ENCODE measurements at places on chromosomes 11 and 22.

GRCh38 chr11:129911298-129911697, 15.9 kb upstream of the NFRKB start:
- DNase-seq: peak; percentile 56

DNA sequence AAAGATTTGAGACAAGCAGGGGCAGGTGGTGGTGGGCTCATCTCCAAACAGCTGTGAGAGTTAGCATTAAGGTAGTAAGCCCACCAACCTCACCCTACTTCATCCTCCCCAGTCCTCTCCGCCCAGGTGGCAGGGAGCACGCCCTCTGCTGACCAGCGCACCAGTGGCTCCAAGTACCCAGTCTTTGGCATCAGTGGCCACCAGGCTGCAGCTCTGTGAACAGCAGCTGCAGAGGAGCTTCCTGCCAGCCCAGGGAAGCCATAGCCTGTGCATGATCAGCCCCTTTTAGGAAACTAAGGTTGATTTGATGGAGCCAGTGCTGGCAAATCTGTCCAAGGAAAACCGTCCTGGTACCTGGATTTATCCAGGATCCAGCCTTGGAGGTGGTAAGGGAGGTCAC, 21.7 kb downstream of the CAVIN3 start:
- DNase-seq: peak; percentile 32

GRCh38 chr22:39610246-39610645, 39.7 kb downstream of the CACNA1I start:
- DNase-seq: no peak

DNA sequence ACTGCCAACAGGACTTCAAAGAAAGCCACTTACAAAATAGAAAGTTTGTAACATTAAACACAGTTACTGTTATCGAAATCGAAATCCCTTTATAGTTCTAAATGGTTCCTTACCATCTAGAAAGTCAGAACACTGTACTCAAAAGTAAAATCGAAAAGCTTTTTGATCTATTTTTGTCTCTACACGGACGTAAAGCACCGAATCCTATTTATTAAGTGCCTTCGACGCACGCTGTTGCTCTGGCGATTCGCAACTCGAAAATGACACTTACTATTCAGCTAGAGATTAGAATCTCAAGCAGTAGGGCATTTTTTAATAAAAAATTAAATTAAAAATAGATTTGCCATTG, 78.3 kb downstream of the LARGE1 start:
- DNase-seq: no peak

- peak; percentile 69 for DNase-seq
Measured at GRCh38 chr22:47107431-47107830, 345.0 kb downstream of the TBC1D22A start.

DNA sequence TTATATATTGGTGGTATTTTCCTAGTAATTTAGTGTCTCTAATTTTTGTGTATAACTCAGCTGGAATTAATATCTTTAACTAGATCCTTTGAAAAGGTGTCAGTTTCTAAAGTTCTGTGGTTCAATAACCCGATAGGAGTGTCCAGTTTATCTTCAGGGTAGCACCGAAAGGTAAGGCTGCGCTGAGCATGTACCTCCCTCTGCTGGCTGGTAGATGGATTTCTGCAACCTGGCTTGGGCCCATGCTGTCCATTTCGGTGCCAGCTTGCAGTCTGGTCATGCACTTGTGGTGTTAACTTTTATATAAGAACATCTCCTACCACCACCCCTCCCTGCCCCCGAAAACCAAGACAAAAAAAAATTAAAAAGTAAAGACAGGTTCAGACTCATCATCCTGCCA, 24.7 kb downstream of the EXT2 start:
- DNase-seq: no peak

GRCh38 chr11:1203505-1204271, 19.2 kb upstream of the MUC5B start:
- DNase-seq: no peak

DNA sequence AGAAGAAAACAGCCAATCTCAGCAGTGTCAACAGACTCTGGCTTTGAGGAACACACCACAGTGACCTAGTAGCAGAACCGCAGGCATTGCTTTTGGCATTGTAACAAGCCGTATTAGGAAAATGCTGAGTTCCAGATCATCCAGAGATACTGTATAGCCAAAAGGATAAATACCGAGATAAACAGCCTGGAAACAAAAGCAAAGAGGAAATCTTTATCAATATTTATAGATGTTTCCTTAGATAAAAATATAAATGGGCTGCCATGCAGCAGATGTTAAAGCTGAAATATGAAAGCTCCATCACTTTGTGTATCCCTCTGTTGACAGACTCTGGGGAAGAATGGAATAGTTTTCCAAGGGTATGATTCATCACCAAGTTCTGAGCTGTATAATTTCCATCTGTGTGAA, 98.9 kb upstream of the TP53AIP1 start:
- DNase-seq: peak; percentile 10

DNA sequence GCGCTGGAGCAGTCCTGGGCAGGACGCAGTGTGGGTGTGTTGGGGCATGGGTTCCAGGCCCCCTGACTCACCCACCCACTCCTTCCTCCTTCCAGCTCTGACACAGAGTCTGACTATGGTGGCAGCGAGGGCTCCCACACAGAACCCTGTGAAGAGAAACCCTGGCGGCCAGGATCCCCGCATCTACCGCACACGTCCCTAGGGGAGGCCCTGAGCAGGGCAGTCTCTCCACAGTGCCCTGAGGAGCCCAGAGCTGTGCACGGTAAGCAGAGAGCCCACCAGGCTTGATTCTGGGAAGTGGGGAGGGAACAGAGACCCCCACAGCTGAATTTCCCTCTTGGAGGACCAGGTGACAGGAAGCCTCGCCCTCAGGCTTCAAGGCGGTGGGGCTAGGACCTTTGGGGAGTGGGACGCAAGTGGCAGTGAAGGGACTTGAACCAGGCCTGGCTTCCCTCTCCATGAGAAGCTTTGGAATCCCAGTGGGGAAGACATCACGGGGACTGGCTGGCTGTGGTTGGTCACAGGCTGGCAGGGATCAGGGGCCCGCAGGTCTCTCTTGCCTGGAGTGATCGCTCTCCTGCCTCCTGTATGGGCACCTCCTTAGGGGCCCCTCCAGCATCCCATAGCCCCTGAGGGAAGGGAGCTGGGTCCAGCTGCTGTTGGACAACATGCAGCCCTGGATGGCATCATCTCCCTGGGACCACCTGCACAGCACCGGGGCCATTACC, 96.4 kb upstream of the PARVA start:
- DNase-seq: no peak

DNA sequence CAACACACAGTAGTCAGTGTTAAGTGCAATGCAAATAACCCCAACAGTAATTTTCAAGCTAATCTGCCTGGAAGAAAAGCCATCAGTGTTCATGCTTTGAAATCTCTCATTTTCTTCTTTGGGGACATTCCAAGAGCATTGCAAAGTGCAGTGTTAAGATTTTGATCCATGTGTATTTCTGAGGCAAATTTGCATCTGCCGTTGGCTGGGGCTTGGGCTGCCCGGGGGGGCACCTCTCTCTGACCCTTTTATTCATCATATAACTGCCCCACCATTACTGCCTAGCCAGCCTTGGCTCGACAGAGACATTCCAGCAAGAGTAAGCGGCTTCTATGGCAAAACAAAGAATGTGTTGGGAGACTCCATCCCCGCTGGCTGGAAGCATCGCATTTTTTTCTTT, 483.5 kb downstream of the BRD1 start:
- no peak for DNase-seq

GRCh38 chr11:64926689-64927088, 2.2 kb downstream of the PPP2R5B start:
- no peak for DNase-seq

GRCh38 chr11:133778161-133778560, 67.2 kb downstream of the SPATA19 start:
- DNase-seq: no peak

DNA sequence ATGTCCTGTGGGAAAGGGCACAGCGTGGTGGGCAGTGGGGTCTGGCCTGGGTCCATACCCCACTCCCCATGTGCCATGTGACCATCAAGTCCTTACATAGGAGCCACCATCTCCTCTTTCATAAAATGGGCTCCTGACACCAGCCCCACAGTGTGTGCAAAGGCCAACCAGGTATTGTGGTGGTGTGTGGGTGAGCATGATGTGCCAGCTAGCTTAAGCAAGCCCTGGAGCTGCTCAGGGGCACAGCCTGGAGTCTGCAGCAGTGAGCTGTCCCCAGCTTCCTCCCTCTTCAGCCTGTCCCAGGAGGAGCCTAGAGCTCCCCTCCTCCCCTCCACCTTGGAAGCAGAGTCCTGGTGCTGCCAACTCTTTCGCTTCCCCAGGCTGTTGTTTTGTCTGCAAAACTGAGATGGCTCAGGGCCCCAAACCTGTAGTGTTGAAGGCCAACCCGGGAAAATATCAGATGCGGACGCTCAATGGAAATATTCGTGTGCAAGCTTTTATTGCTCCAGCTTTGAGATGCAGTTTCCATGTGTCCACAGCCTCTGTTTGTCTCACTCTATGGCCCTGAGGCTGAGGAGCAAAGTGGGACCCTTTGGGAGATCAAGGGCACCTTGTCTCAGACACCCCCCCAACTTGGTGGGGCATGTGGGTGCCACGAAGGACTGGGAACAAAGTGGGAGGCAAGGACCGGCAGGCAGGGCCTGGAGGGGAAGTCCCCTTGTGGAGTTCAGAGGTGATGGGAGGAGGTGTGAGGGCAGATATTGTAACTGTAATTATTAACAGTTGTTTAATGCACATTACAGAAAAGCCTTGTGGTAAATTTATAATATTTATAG, 92.6 kb downstream of the CTTN start:
- no peak for DNase-seq

- DNase-seq: peak; percentile 89
Measured at GRCh38 chr11:68127714-68128681, 6.8 kb upstream of the CHKA start.

DNA sequence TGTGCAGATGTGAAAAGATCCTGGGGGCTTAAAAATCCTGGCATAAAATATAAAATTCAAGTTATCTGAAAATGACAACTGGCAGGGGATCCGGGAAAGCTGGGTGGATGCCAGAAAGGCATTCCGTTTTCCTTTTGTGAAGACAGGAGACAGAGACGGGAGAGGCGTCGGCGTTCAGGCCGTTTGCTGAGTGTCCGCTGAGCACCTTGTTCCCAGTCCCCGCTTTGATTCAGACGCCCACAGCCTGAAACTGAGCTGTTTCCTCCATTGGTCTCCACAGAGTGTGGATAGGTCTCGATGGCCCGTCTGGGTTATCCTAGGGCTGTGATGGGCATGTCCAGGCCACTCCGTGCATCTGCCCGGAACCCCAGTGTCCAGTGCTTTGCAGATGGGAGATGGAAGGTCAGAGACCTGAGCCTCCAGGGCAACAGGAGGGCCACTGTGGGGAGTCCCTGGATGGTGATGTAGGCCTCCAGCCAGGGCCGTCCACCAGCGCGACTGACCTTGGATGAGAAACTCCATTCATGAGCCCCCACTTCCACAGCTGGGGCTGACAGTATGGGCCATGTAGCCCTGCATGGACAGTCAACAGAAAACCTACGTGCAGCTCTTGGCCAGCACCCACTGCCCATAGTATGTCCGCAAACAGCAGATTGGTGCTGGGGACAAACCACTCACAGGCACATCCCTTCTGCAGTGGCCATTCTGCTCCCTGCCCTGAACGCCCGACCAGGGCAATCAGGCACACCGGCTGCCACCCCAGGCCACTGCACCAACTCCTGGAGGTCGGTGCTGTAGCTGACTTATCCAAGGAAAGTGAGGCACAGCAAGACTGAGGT, 11.6 kb downstream of the MRGPRF start:
- no peak for DNase-seq

DNA sequence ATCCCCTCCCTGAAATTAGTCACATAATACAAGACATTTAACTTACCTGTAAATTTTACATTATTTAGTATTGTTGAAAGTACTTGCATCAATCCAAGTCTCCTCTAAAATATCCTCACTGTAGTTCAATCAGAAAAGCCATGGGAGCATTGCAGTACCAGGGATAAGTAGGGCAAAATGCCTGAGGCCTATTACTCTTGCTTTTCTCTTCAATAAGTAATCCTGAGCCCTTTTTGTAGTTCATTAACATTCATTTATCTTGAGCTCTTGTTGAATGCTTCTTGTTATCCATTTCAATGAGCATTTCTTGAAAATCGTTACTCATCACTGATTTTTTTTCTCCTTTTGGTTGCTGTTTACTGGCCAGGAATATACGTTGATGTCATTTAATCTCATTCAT, 414.7 kb downstream of the LRRC4C start:
- DNase-seq: no peak

- DNase-seq: no peak
Measured at GRCh38 chr22:46033256-46034200, 56.6 kb upstream of the WNT7B start.

DNA sequence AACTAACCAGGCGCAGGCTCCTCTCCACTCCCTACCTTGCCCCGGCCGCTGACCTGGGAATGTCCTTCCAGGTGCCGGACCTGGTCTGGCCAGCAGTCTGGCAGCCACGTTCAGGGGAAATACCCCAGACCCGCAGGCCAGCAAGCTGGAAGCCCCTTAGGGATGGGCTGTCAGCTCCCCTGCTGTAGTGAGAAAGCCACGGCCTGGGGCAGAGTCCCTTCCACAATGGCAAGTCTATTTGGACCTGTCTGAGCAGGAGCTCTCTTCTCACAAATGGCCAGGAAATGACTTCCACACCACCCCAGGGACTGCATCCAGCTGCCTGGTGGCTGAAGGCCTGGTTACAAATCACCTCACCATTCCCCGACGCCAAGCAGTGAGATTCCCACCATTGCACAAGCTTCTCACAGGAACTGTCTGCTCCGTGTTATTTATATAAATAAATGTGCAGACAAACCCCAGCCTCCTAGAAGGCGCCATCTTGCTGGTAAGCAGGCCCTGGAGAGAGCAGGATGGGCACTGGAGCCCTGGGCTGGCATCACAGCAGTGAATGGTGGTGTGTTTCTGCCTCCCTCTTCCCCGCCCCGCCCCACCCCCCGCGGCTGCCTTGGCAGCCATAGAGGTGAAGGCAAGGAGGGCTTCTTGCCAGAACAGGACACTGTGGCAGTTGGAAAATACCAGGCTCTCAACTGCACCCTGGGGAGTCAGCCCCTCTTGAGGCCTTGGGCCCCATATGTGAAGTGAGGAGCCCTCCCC, 23.7 kb downstream of the RSPH14 start:
- no peak for DNase-seq

GRCh38 chr22:23698094-23698493, 7.3 kb downstream of the RGL4 start:
- DNase-seq: no peak

GRCh38 chr11:72673943-72674828, at the start of gene PDE2A:
Gene PDE2A, minus strand, starts transcription at chr11:72674422. Its CDS starts 215 bp downstream, at chr11:72674207.
- no peak for DNase-seq

- DNase-seq: no peak
Measured at GRCh38 chr11:67267188-67268080, 1.2 kb downstream of the GRK2 start.

GRCh38 chr11:8757047-8757446, 74.5 kb downstream of the RPL27A start:
- DNase-seq: no peak

- DNase-seq: peak; percentile 32
Measured at GRCh38 chr22:26768952-26769351, 111.6 kb downstream of the MIAT start.

GRCh38 chr22:18096823-18097222, 13.8 kb upstream of the TUBA8 start:
- no peak for DNase-seq

GRCh38 chr11:10457901-10458300, 2.8 kb downstream of the AMPD3 start:
- DNase-seq: no peak

- peak; percentile 14 for DNase-seq
Measured at GRCh38 chr22:50399751-50400331, 56.7 kb downstream of the PPP6R2 start.

Data from cardiac fibroblast (primary cell).